ENCODE measurements at places on chromosomes 7 and 10. TPM values are rescaled to one million over a fixed set of nuclear protein-coding genes. Genes with fewer than 3 reads are reported as not detected.

Gene CYP2C8
- not detected for total RNA-seq

Gene LRRC18
- not detected for total RNA-seq

Gene DNAJC2
- total RNA-seq = 44.4 TPM

Gene PTPRZ1
- 3.6 TPM for total RNA-seq

Gene CLEC2L
- not detected for total RNA-seq

Gene ZNF804B
- total RNA-seq = not detected

Gene VWA2
- total RNA-seq = not detected

Gene HOXA4
- total RNA-seq = 2.9 TPM

Gene STOX1
- 0.21 TPM for total RNA-seq

Gene ALKBH4
- total RNA-seq = 22.4 TPM

Gene LRMDA
- 4.5 TPM for total RNA-seq

Gene POP7
- total RNA-seq = 103 TPM

Gene SPDYE1
- not detected for total RNA-seq

Gene MCM10
- 26.8 TPM for total RNA-seq

Gene PRKCQ
- 3.7 TPM for total RNA-seq

Gene CUZD1
- 0.72 TPM for total RNA-seq

Gene GRB10
- 23.5 TPM for total RNA-seq

Gene IGFBP1
- 0.38 TPM for total RNA-seq

Gene NUP205
- total RNA-seq = 72.2 TPM

Gene SPDYE9
- not detected for total RNA-seq

Gene EN2
- 5.5 TPM for total RNA-seq

Gene SYCE1
- not detected for total RNA-seq

Gene MEIG1
- total RNA-seq = 0.66 TPM

Gene NEUROD6
- not detected for total RNA-seq

Gene RGR
- total RNA-seq = 0.85 TPM

Gene MYL7
- total RNA-seq = not detected

Gene DHTKD1
- total RNA-seq = 20.6 TPM

Gene ELN
- not detected for total RNA-seq

Gene SH2B2
- 9.8 TPM for total RNA-seq

Gene LMTK2
- 9.1 TPM for total RNA-seq

Gene SPDYE5
- 0.11 TPM for total RNA-seq

Gene C10orf62
- total RNA-seq = 0.56 TPM

Gene VIPR2
- total RNA-seq = not detected

Gene LZTS2
- total RNA-seq = 100 TPM

Gene METTL27
- total RNA-seq = 19.9 TPM

Gene HOXA5
- total RNA-seq = 25.2 TPM

Gene CTAGE15
- not detected for total RNA-seq

Gene DNAH11
- total RNA-seq = 5.0 TPM

Gene LIPJ
- not detected for total RNA-seq

Gene CACNB2
- 0.13 TPM for total RNA-seq

Gene ANKRD61
- 0.19 TPM for total RNA-seq

Gene CAMK2B
- 0.11 TPM for total RNA-seq

Gene COL1A2
- total RNA-seq = 0.24 TPM

Gene ZCCHC24
- total RNA-seq = 25.8 TPM

Gene DNAJC9
- total RNA-seq = 54.0 TPM

Gene ECHDC3
- not detected for total RNA-seq

Gene TRIM50
- not detected for total RNA-seq

Gene KCNIP2
- 0.45 TPM for total RNA-seq

Gene NKX6-2
- not detected for total RNA-seq

Gene OPN4
- not detected for total RNA-seq

Gene PRLHR
- not detected for total RNA-seq
